ENCODE measurements at places on chromosomes 2 and 18.

- no peak for DNase-seq
These were observed 220.5 kb downstream of the PMAIP1 start for GRCh38 chr18:60120231-60120750.

- DNase-seq, result no peak
These were observed 97.3 kb downstream of the ANKRD12 start for GRCh38 chr18:9233771-9234440.

GRCh38 chr2:172100080-172100934, 2.4 kb downstream of the DLX2 start:
- DNase-seq, result peak; percentile 52

DNA sequence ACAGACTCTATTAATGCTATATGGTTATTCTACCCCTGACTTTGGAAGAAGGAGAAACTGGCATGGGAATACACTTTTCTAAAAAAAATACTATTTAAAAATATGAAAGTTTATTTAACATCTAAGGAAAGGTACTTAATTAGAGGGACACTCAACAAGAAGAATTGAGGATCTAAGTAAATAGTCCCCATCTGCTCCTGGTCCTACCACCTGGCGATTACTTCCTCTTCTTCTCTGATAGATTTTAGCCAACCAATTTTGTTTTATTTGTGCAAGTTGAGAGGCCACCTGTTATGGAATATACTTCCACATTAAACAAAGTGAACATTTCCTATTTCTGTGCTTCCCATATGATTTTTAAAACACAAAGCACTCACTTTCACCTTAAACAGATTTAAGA, 111.7 kb downstream of the BCL2 start:
- DNase-seq, result no peak

DNA sequence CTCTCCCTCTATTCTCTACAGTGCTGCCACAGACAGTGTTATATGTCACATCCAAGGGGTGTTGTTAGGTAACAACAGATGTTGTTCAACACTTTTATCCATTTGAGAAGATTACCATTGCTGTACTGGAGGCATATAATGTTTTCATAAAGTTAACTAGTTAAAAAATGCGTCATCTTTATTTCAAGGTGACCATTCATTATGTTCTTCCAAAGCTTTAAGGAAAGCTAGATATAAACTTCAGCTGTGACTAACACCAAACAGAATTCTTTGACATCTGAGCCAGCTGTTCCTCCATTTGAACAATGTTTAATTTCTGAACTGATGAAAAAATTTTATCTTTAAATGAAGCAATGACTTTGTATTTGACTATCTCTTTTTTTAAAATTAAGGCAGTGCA, 1099.6 kb upstream of the TMEFF2 start:
- no peak for DNase-seq

DNA sequence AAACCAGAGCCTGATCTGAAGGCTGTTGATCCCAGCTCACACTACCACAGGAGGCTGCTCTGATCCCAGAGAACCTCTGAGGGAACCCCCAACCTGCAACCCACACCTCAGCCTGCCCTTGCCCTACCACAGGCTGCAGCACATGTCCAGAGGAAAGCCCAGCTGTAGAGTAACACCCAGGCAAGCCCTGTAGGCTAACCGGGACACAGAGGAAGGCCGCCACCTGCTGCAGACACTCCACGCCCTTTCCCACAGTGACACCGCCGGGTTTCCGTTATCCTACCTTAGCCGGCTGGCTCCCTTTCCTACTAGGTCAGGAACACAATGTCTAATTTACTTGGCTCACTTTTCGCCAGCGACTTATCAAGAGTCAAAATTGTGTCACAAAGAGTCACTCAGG, 266.7 kb upstream of the KLHL29 start:
- DNase-seq, result no peak

All from EH (cell line).